ENCODE measurements at places on chromosomes 5 and 9.

DNA sequence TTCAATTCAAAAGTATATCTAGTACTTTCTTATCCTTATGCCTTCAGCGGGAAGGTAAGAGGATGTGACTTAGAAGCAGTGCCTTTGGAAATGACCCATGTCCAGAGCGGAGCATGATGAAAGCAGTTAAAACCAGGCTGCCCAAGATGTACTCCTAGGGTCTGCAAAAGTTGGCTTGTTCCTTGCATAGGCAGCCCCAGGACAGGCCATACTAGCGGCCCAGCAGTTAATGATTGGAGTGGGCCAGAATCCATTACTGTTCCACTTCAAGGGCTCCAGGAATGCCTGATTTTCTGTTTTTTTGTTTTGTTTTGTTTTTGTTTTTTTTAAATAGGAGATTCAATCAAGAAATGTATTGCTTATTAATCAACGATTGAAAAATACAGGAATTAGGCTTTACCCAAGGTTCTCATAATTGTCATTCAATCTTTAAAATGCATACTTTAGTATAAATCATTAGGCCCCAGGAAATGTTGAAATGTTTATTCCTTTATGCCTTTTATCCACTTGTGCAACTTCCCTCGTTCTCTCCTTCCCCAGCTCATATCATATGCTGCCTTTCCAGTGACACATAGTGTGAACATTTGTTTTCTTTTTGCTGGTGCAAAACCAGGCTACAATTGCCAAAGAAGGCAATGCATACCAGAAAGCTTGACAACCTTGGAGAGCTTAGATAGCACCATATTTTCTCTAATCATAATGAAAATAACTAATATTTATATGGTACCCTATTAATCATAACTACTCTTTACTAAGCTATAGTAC lies 190.8 kb downstream of the ARHGEF28 start:
- H3K36me3 ChIP-seq: peaks cover 17% of the 10 kb centered on the region
- H3K4me3 ChIP-seq: no peak overlapping the region
- peaks cover 28% of the 10 kb centered on the region for H3K4me1 ChIP-seq
- DNase-seq: no peak

DNA sequence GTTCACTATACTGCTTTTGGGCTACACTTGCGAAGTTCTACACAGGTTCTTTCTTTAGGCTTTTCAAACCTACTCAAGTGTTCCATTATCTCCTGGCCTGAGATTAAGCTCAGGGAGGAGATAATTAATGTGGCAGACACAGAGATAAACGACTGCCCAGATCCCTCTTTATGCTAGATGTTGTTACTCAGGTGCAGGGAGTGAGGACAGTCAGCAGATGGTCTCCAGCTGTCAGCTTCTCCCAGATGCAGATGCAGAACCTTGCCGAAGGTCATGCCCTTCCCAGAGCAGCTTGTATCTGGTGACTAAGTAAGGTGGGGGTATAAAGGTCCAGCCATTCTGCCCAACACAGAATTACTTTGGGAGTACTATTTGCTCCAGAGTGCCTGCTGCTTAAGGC lies 166.2 kb downstream of the ZNF462 start:
- peaks cover 3% of the 10 kb centered on the region for H3K4me1 ChIP-seq
- no peaks in the 10 kb centered on the region for H3K36me3 ChIP-seq
- H3K27me3 ChIP-seq: no peaks in the 10 kb centered on the region

DNA sequence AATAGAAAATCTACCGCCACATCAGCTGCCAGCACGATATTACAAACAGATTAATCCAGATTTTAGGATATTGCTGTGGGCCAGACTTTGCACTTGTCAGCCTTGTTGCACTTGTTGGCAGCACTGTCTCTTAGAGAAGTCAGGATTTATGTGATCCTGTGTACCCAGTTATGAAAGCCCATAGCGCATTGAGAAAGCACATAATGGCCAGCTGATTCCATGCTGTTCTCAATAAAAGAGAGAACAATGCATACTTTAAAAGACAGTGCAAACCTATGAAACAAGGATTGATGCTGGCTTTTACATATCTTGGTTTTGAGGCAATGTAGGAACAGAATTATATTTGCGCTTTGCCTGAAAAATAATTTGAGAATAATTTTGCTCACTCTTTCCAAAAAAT lies 140.8 kb downstream of the CEP120 start:
- DNase-seq: no peak
- no peak overlapping the region for H3K4me3 ChIP-seq
- peaks cover 17% of the 10 kb centered on the region for H3K4me1 ChIP-seq
- peaks cover 57% of the 10 kb centered on the region for H3K27me3 ChIP-seq
- H3K36me3 ChIP-seq: no peaks in the 10 kb centered on the region

DNA sequence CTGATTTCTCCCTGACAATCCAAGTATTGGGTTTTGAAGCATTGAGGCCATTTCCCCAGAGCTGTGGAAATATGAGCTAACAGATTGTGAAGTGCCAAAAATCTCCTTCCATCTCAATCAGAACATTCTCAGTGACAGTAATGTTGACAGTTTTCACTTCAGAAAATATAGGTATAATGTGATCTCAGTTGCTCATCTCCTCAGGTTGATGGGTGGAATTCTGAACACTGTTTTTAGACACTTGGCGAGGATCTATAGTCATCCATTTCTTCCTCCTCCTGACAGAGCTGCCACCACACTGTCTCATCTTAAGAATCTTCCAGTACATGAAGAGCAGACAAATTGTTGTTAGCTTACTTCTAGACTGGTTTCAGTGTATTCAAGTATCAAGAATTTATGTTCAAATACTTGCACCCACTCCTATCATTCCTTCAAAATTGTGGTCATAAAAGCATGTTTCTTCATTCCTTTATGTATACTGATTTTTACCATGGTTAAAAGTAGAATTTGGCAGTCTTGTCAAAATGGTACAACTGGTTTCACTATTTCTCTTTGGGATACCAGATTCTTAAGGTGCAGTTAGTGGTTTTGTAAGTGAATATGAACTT lies 199.7 kb upstream of the TLE4 start:
- H3K27me3 ChIP-seq: peaks cover 3% of the 10 kb centered on the region
- no peak overlapping the region for H3K27ac ChIP-seq

DNA sequence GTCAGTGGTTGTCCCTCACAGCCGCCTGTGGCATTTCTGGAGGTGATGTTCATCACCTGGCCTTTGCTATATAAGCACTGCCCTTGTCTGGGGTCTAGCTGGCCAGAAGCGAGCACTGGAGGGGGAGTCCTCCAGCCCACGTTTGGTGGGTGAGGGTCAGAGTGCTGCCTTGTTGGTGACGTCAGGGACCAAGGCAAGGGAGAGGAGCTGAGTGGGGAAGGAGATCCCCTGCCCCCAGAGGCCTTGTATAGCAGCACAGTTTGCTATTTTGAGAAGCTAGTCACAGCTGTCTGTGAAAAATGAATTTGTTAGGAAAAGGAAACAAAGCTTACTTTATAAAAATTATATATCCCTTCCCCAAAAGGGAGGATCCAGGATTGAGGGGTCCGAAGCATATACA lies 49.8 kb downstream of the SYK start:
- H3K36me3 ChIP-seq: no peaks in the 10 kb centered on the region
- peaks cover 16% of the 10 kb centered on the region for H3K4me1 ChIP-seq
- no peak overlapping the region for H3K27ac ChIP-seq
- peaks cover 4% of the 10 kb centered on the region for H3K27me3 ChIP-seq

- H3K4me3 ChIP-seq: no peak overlapping the region
- no peaks in the 10 kb centered on the region for H3K27me3 ChIP-seq
- no peak overlapping the region for H3K27ac ChIP-seq
Measured at GRCh38 chr9:130158001-130158400, 14.2 kb upstream of the NCS1 start.

GRCh38 chr9:129604766-129605163 lies 16.1 kb downstream of the C9orf50 start:
- no peaks in the 10 kb centered on the region for H3K36me3 ChIP-seq
- no peaks in the 10 kb centered on the region for H3K27me3 ChIP-seq
- H3K27ac ChIP-seq: peak overlapping the region; percentile 57
- no peak overlapping the region for H3K4me3 ChIP-seq

GRCh38 chr5:2170761-2171160 lies 288.0 kb upstream of the IRX4 start:
- H3K4me3 ChIP-seq: no peak overlapping the region
- no peak overlapping the region for H3K27ac ChIP-seq
- no peak for DNase-seq
- peaks cover 43% of the 10 kb centered on the region for H3K4me1 ChIP-seq
- H3K36me3 ChIP-seq: no peaks in the 10 kb centered on the region
- peaks cover 59% of the 10 kb centered on the region for H3K27me3 ChIP-seq

- H3K27ac ChIP-seq: no peak overlapping the region
- H3K36me3 ChIP-seq: no peaks in the 10 kb centered on the region
- H3K4me1 ChIP-seq: no peaks in the 10 kb centered on the region
- peak; percentile 40 for DNase-seq
Measured at GRCh38 chr9:93669958-93670207, 93.5 kb downstream of the PHF2 start.

DNA sequence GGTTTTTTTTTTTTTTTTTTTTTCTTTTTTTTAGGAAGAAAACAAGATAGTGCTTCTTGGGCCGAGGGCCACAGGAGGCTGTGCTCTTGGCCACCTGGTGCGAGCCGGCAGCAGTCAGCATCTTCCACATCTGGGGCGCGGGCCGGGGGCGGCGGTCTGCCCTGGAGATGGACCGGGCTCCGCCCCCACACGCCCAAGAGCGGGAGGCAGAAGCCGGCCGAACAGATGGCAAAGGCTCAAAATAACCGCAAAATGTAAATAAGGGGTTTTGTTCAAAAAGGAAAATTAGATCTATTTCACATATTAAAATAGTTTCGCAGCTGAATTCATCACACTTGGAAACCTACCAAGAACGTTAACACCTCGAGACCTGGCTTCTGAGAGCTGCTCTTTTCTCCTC lies 51.5 kb upstream of the UBAC1 start:
- no peaks in the 10 kb centered on the region for H3K36me3 ChIP-seq
- H3K27ac ChIP-seq: no peak overlapping the region
- DNase-seq: no peak
- H3K4me1 ChIP-seq: peaks cover 18% of the 10 kb centered on the region
- no peaks in the 10 kb centered on the region for H3K27me3 ChIP-seq

DNA sequence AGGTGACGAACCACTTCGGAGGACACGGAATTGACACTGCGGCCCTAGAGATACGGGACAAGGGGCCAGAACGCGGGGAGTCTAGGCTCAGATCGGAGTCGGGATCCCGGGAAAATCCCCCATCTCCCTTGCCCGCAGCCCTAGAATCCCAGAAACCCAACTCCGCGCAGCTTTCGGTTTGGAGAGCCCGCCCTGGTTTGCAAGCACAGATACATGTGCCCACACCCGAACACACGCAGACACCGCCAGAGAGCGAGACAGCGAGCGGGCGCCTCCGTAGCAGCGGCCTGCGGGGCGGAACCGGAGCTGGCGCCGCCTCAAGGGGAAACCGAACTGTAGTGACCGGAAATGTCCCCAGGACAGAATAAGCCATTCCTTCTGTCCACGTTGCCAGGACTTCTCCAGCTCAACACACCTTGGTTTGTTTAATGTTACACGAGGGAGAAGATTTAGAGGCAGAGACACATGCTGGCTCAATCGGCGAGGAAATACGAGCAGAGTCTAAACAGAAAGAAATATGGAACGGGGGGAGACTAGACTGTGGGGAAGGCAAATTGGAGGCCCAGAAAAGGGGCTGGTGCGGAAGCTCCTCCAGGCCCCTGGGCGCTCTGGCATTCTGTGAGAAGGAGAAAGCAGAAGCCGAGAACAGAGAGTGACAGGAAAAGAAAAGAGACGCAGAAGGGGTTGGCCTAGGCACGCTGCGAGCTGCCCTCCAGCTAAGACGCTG lies 2.9 kb upstream of the PAX5 start:
- peak overlapping the region; percentile 89 for H3K4me3 ChIP-seq
- peaks cover 12% of the 10 kb centered on the region for H3K4me1 ChIP-seq
- H3K36me3 ChIP-seq: no peaks in the 10 kb centered on the region
- no peak for DNase-seq
- H3K27ac ChIP-seq: no peak overlapping the region

DNA sequence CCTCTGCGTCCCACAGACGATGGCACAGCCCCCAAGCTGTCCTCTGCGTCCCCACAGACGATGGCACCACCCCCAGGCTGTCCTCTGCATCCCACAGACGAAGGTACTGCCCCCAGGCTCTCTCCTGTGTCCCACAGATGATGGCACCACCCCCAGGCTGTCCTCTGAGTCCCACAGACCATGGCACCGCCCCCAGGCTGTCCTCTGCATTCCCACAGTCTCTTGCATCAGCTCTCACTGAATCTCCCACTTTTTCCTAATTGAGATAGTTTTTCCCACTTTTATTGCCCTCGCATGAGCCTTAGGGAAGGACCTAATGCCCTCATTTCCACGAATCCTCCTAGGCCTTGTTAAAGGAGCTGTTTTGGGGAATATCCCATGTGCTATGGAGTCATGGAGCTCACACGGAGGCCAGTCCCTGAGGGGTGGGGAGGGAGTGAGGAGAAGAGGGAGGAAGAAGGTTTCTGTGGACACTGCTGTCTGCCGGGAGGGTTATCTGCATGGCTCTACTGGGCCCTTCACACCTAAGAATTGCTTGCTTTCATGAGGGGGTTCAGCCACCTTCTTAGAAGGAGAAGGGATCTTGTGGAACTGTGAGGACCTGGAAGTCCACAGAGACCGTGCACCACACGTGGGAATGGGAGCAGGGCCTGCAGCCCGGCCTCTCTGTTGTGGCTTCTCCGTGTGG lies 58.2 kb upstream of the PTCH1 start:
- peaks cover 34% of the 10 kb centered on the region for H3K27me3 ChIP-seq
- no peak overlapping the region for H3K4me3 ChIP-seq
- DNase-seq: no peak

DNA sequence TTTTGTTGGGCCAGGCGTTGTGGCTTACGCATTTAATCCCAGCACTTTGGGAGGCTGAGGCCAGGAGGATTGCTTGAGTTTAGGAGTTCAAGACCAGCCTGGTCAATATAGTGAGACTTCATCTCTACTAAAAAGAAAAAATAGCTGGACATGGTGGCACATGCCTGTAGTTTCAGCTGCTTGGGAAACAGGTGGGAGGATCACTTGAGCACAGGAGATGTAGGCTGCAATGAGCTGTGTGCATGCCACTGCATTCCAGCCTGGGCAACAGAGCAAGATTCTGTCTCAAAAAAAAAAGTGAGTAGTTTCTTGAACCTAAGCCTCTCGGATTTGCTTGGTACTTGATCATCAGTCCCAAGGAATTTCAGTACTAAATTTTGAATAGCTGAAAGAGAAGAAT lies 26.9 kb downstream of the G3BP1 start:
- no peaks in the 10 kb centered on the region for H3K4me1 ChIP-seq
- H3K4me3 ChIP-seq: no peak overlapping the region
- H3K36me3 ChIP-seq: peaks cover 51% of the 10 kb centered on the region
- H3K27me3 ChIP-seq: no peaks in the 10 kb centered on the region

DNA sequence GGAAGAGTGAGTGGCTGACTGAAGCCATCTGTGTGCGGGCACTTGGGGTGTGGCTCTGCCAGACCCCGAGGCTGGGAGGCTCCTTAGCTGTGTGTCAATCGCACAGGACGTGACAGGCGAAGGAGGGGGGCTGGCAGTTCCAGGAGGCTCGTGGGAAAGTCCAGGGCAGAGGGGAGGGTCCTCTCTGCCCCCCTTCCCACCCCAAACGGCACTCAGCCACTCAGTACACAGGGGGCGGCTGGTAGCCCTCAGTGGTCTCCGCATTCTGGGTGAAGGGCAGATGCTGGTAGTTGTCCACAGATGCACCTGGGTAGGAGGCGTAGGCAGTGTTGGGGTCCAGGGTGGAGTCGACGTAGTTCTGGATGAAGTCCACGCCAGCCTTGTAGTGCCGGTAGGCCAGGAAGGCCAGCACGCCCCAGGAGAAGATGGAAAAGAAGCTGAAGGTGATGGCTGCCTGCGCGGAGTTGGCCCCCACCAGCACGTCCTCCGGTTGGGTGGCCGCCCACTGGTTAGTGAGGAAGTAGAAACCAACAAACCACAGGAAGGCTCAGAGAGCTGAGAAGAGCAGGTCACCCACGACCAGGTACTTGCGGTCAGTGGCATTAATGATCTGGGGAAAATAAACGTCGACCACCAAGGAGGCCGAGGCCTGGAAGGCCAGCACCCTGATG lies 85.4 kb upstream of the CEP78 start:
- no peak overlapping the region for H3K27ac ChIP-seq
- no peak overlapping the region for H3K4me3 ChIP-seq
- no peak for DNase-seq
